ENCODE measurements at places on chromosomes 5 and 9.

GRCh38 chr9:116271991-116272390, 118.4 kb downstream of the PAPPA start:
- DNase-seq, result no peak

- DNase-seq, result no peak
Observed at GRCh38 chr9:113875459-113876150, 504 bp upstream of the ZNF618 start.

DNA sequence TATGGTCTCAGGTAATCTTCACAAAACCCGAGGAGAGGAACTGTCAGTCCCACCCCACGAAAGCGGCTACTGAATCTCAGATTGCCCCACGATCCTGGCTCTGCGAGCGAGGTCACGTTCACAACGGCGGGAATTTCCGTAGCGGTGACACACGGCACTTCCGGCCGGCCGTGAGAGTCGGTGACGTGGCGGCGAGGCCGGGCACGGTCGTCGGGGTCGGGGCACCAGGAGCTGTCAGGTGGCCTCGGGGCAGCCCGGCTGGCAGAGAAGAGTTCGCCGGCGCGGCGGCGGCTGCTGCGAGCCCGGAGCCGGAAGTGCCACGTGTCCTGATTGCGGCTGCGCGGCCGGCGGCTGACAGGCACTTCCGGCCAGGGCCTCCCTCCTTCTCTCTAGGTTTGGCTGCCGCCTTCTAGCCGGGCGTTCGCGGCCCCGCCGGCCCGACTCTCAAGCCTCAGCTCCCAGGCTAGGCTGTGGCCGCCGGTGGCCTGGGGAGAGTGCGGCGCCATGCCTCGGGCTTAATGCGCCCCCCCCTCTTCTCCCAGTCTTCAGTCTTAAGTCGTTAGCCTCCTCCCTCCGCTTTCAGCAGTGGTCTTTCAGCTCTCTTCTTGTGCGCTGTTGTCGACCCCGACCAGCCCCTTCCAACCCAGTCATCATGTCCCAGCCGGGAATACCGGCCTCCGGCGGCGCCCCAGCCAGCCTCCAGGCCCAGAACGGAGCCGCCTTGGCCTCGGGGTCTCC, at the start of gene SEC24A:
Gene SEC24A, plus strand, starts transcription at position 361 of the 738 bp plus-strand sequence. Its CDS starts 292 bp downstream, at position 653.
- peak; percentile 82 for DNase-seq

- no peak for DNase-seq
Observed at GRCh38 chr5:4230471-4230785, 634.8 kb downstream of the IRX1 start.

GRCh38 chr5:156273325-156273724, 53.6 kb upstream of the SGCD start:
- no peak for DNase-seq

DNA sequence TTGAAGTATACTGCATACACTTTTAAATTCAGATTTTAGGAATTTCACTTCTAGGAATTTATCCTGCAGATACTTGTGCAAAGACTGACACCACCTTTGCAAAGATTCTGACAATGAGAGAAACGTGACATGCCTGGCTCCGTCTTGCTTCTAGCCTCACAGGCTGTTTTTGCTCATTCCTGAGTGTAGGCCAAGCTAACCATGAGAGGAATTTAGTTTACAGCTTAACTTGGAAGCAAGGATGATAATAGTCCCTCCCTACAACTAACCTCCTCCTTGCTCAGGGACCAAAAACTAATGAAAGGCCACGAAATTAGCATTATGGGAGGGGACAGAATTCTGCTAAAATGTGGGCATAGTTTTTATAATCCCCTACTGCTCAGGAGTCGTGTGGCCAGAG, 31.1 kb downstream of the C5orf22 start:
- no peak for DNase-seq

DNA sequence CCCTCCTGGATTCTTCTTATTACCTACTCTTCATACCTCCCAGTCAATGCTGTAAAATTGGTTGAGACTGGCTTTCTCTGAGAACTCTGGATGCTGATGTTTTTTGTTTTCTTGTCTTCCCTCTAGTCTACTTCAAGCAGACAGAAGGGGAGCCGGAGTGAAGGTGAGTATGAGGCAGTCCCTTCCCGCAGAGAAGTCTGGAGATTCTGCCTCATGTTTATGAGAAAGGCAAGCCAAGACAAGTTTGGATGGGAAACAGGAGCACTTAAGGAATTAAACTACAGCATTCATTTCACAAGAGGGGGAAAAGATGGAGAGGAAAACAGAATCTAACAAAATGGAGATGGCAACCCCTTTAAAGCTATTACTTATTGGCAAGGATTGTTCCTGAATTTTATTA, 246.1 kb downstream of the TRIM32 start:
- DNase-seq, result no peak

DNA sequence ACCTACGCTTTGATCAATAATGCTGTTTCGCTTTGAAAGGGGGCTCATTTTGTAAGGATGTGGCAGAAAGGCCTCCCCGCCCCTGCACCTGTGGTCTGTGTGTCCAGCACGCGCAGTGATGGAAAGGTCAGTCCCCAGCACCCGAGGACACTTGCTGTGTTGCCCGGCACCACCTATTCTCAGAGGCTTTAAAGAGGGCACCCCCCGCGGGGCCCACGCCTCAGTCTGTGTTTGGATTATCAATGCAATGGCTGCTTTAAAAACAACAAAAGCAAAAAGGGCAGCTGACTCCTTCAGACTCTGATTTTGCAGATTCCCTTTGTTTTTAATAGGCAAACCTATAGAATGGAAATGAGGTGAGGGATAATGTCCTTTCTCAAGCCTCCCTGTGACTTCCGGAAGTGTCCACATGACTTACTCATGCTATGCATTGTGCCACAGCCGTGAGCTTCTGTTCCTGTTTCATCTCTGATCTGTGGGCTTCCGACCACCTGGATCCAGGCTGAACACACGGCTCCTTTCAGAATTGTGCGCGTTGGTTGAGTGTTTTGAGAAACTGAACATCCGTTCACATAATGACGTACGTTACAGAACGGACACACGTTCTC, 416.2 kb downstream of the IRX2 start:
- DNase-seq, result no peak

GRCh38 chr5:124675931-124676846, 70.2 kb downstream of the ZNF608 start:
- DNase-seq, result no peak

DNA sequence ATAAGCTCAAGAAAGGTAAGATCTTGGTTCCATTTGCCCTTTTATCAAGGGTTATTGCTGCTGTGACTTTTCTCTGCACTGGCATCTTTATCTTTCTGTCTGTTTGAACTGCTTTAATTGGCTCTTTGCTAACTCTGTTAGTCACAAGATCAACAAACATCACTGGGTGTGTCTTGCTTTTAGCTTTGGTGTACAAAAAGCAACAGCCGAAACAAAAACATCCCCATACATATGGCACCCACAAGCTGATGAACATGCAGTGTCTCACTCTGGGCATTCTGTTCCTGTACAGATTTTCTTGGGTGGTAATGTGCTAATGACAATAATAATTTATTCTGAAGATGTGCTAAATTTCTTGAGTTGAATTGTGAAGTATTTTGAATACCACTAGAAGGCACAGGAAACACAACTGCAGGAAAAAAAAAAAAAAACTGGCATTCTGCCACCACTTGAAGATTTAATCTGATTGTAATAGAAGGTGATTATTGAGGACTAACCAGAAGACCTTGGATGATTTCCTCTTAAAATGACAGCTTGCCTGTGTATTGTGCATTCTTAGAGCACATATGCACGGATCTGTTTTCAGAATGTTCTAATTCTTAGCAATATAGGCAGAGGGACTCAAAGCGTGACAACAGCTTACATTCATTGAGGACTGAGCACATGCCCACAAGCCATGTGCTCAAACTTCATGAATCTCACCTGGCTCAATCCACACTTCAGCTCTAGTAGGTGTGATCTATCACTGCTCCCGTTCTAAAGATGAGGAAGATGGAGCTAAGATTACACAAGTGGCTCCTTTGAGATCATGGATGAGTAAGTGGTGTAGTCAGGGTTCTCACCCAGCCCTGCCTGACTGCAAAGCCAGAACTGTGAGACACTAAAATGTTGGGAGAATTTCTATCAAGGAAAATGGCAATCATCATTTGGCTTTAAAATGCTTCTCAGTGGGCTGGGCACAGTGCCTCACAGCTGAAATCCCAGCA, 96.4 kb downstream of the EBF1 start:
- no peak for DNase-seq

DNA sequence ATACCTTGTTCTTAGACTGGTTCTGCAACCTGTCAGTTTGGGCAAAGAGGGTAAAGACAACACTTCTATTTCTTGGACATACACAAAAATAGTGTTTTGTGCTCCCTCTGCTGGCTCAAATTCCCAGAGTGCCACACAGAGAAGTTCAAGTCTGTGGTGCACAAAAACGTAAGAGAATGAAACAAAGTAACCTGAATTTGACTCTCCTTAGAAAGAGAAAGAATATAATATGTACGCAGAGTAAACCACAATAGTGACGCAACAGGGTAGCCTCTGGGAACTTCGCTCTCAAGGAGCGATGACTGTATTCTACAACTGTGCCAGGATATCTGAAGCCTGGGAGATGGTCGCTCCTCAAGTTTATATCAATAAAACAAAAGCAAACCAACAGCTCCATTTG, 18.5 kb downstream of the DDX31 start:
- DNase-seq, result no peak

DNA sequence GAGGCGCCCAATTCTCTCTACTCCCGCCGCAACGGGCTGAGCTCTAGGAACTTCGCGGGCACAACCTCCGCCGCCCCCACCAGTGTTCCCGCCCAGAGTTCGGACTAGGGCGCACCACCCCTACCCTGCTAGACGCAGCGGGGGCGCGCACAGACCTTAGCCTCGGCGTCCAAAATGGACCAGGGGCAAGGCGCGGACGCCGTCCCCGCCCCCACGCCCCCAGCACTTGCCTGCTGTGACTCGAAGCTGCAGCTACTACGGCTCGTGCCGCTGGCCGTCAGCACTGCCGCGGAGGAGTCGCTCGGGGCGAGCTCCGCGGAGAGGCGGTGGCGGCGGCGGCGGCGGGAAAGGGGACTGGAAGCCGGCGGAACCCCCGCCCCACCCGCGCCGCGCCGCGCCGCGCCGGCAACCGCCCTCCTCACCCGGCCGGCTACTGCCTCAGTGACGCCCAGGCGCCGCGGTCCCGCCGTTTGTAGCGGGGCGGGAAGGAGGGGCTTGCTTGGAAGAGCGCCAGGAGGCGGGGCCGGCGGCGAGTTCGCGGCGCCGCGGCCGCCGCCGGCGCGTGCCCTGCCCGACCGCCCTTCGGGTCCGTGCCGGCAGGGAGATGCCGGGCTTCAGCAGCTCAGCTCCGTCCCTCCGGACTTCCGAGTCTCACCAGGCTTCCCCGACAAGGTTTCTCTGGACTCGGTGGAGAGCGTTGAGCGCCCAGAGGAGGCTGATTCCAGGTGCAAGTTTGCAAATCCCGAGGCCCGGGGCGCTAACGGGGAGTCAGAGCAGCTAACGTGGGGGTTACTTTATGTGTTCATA, 4.5 kb downstream of the ELAVL2 start:
- no peak for DNase-seq

- no peak for DNase-seq
Observed at GRCh38 chr5:11525020-11525419, 379.2 kb downstream of the CTNND2 start.

GRCh38 chr5:133371371-133372155, 240.8 kb downstream of the FSTL4 start:
- no peak for DNase-seq

DNA sequence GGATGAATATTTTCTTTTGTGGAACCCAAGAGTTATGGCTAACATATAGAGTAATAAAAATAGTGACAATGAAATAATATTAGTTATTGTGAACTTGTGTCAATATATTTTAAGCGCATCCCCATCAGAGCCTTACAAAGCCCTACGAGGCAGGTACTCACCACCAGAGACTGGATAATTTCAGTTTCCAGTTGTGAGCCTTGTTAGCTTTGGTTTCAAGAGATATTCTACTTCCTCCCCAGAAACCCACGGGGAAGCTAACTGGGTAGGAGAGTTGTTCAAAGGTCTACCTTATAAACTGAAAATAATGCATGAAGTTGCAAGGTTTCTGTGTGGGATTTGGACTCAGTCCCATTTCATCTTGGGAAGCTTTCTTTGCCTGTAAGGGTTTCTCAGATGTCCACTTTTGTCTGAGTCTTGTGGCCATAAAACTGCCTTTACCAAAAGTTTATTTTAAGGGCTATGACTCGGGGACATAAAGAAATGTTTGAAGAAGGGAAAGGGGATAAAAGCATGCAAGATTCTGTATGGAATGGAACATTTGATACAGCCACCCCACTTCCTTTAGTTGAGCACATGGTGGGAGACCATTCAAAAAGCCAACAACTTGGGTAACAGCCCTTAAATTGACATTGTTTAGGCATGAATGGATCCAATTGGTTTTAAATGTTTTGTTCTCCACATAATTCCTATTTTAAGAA, 57.4 kb upstream of the ANKRD55 start:
- DNase-seq, result no peak

DNA sequence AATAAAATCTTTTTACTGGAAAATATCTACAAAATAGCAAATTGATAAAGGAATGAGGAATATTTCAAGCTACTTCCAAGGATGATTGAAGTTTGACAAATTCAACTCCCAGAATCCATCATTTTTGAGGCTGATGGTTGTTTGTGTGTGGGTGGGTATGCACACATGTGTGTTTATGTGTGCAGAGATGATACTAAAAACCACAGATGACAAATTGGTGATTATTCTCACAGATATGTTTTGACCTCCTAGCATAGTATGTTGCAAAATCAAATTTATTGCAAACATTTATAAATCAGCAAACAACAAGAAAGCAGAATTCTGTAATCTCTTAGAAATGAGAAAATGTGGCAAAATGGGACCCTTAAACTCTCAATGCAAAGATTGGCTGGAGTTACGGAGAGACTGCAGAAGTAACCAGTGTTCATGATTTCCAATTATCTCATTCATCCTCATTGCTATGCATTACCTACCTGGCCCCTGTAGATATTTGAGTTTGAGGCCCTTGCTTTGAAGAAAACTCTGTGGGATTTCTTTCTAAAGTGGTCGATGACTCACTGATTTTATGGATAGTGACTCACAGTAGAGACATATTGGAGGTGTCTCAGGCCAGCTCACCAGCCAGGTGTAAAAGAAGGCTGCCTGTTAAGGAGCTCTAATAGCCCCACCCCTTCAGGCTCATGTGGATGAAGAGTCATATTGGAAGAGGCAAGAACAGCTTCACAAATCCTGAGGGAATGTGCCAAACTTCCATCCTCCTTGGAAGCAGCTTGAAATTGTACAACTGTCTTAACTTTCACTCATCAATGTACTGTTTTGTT, 44.6 kb upstream of the TMC1 start:
- DNase-seq, result peak; percentile 27

- no peak for DNase-seq
Observed at GRCh38 chr9:105328872-105329718, 84.6 kb downstream of the SLC44A1 start.

DNA sequence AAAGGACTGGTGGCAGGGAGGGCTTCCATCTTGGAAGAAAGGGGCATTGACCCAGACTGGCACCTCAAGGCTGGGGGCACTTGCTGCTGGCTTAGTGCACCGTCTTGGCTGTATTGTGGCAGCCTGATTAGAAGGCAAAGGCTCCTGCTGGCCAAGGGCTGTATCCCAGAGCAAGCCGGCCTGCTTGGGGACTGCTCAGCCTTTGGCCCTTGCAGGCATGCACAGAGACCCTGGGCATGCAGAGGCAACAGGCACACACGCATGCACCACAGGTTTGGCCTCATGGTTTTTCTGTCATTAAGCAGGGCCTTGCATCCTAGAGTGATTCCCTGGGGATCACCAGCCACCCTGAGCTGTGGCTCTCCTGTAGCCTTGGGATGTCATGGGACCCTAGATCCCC, 29.0 kb downstream of the PITX1 start:
- no peak for DNase-seq

- no peak for DNase-seq
Observed at GRCh38 chr5:172713809-172714490, 57.0 kb downstream of the DUSP1 start.

- no peak for DNase-seq
Observed at GRCh38 chr5:77852514-77853352, 76.6 kb upstream of the TBCA start.

GRCh38 chr5:118722122-118723020, 266.0 kb downstream of the DTWD2 start:
- DNase-seq, result no peak

Measured in activated T-cell treated with anti-CD3 and anti-CD28 coated beads, Interleukin-2, amount 50 U/mL, for 4 hours (primary cell).